ENCODE measurements at places on chromosomes 16 and 17.

DNA sequence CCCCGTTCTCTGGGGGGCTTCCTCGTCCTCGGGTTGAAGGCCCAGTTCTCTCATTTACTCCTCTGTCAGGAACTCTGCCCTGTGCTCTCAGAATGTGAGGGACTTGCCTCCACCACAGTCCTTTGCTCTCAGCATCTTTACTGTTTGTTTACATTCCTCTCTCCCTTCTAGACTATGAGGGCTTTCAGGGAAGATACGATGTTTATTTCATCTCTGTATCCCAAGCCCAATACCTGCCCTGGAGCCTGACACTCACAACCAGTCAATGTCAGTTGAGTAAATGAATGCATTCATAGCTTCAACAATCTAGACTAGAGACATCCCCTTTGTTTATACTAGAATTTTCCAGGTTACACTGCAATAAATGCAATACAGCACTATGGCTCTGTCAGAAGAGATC, 409.6 kb upstream of the CDH11 start:
- DNase-seq, result no peak

GRCh38 chr17:75524970-75525805, at the start of gene LLGL2:
LLGL2 (plus strand) TSS chr17:75525697; CDS start chr17:75543427, 17,730 bp downstream.
- peak; percentile 84 for DNase-seq

GRCh38 chr17:77852731-77853130, 105.8 kb upstream of the TNRC6C start:
- no peak for DNase-seq

GRCh38 chr17:12627177-12627629, 38.5 kb upstream of the MYOCD start:
- DNase-seq, result no peak

DNA sequence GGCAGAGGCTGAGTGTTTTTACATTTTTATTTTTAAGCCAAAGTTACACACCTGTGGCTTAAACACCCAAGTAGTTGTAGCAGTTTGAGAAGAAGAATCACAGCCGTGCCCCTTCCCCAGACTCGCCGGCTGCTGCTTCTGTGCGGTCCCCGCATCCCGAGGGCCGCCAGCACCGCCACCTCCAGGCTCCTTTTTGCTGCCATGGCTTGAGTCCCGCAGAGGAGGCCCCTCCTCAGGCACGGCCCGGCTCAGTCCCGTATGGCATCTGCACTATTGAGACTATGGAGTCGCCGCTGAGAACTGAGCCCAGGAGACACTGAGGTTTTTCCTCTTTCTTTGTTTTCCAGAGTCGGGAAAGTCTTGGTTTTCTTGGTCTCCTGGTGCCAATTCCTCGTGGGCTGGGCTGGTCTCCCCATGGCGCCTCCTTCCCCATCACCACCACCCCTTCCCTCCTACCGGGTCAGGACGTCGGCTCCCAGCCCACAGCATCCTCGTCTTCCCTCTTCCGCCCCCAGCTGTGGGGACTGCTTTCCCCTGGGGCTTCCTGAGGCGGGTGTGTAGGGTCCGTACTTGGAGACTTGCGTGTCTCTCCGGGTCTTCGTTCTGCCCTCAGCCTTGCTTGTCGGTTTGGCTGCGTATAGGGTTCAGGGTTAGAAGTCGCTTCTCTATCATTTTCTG, 32.6 kb upstream of the CDH15 start:
- DNase-seq, result no peak

DNA sequence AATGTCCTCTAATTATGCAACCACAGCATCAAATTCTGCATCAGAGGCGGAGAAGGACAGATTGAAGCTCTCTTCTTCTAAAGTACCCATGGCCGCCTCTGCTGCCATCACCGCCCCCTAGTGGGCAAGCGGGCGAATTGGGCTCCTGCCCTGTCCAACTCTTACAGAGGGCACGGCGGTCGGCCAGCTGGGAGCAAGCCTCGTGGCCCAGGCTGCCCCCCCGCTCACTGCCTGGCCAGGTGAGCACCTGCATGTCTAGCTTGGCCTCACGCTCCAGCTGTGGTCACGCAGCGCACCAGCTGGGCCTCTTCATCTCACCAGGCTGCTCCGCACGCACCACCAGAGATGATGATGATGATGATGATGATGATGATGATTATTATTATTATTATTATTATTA, 146.1 kb upstream of the TOM1L1 start:
- no peak for DNase-seq

DNA sequence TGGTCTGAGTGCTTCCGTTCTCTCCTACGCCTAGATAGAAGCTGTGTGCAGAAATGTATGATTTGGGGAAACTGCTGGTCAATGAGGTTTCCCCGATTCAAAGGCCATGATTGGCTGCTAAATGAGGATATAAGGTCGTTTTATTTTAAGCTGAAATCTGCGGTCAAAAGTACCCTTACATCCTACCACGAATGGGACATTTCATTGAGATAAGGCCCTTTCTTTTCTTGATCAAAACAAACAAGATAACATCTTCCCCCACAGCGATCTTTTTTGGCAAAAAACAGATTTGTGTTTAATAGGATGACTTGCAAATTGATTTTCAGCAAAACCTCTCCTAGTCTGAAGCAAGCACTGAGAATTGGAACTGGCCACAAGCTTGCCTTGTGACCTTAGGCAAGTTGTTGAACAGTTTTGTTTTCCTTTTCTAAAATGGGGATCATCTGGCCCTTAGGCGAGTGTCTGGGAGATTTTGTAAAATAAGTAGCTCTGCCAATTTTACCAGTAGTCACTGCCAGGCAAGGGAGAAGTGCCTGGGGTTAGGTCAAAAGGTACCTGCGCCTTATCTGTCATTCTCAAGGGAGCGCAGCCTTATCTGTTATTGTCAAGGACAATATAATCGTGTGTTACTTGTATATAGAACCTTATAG, 635 bp downstream of the SCPEP1 start:
- DNase-seq, result no peak

- peak; percentile 3 for DNase-seq
Observed at GRCh38 chr16:74865922-74866598, 91.4 kb upstream of the FA2H start.

DNA sequence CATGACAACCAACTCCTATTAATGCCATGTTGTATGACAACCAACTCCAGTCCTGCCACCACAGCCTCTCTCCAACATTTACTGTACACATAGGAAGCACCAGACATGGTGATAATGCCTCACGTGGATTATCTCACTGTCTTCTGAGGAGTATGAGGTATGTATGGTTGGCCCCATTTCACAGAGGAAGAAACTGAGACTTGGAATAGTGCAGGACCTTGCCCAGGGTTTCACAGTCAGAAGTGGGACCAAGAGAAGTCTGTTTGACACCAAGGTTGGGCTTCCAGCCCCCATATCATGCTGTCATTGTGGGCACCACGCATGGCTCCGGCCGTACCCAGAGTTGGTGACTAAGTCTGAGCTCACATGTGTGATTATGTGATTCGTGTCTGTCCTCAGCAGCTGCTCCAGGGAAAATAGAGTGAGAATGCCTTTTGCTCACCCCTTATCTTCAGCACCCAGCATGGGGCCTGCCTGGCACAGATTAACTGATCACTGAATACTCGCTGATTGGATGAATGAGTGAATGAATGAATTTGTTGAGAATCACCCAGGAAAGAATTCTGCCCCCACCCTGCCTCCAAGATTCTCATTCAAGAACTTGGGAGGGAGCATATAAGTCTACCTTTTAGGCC, 204.1 kb upstream of the NLRP1 start:
- DNase-seq, result no peak

Measured in renal pelvis (tissue), 12 donors.